IPS DF 6.9 (cell line): ENCODE measurements at places on chromosomes 1 and 21.

GRCh38 chr1:37808369-37809319 lies 636 bp upstream of the YRDC start:
- H3K4me1 ChIP-seq = no peaks in the 10 kb centered on the region
- no peaks in the 10 kb centered on the region for H3K27me3 ChIP-seq
- no peak for DNase-seq
- H3K36me3 ChIP-seq = peaks cover 23% of the 10 kb centered on the region

DNA sequence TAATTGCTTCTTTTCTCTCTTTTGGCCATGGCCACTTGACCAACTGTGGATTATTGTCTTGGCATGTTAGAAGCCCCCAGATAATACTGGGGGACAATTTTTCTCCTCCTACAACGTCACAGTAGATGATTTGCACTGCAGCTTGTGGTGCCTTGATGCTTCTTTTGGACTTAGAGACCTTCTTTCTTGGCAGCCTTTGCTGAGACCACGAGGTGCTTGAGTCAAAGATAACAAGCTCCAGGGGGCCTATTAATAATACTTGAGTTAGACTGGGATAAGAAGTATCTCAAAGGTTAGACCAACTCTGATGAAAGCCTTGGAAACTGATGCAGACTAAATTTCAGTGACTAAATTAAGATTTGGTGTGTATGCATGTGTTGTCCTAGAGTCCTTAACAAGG lies 3.2 kb downstream of the PPP1R12B start:
- no peaks in the 10 kb centered on the region for H3K4me1 ChIP-seq
- H3K36me3 ChIP-seq = no peaks in the 10 kb centered on the region
- no peak overlapping the region for H3K4me3 ChIP-seq
- DNase-seq = no peak
- no peak overlapping the region for H3K27ac ChIP-seq

DNA sequence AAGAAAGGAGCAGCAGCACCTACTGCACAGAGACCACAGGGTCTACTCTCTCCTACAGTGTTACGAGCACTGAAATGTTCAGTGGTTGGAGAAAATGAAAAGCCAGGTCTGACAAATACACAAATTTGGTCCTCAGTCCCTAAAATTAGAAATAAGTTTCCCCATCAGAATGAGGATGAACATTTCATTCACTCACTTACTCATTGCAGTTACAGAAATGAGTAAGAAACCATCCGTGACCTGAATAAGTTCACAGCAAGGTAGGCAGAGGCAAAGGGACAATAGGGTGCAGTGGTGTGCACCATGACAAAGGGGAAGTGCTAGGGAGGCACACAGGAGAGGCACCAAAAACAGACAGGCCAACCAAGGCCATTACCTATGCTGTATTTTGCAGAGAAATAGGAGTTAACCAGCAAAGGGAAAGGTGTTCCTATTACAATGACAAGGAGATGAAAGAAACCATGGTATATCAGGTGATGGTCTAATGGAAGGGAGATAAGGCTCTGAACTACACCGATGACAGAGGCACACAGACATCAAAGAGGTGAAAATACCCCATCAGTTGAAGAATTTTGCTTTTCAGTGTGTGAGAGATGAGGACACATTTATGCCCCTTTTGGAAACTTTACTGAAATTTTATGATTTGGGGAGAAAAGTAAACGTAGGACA lies 29.4 kb downstream of the VAV3 start:
- no peaks in the 10 kb centered on the region for H3K27me3 ChIP-seq
- no peak overlapping the region for H3K27ac ChIP-seq
- DNase-seq = peak; percentile 2
- peaks cover 3% of the 10 kb centered on the region; the same call in 1 of the 2 replicates for H3K4me1 ChIP-seq
- no peak overlapping the region for H3K4me3 ChIP-seq

GRCh38 chr1:221477252-221477651 lies 264.6 kb downstream of the DUSP10 start:
- no peak for DNase-seq
- no peaks in the 10 kb centered on the region for H3K4me1 ChIP-seq
- H3K27ac ChIP-seq = no peak overlapping the region
- no peak overlapping the region for H3K4me3 ChIP-seq

DNA sequence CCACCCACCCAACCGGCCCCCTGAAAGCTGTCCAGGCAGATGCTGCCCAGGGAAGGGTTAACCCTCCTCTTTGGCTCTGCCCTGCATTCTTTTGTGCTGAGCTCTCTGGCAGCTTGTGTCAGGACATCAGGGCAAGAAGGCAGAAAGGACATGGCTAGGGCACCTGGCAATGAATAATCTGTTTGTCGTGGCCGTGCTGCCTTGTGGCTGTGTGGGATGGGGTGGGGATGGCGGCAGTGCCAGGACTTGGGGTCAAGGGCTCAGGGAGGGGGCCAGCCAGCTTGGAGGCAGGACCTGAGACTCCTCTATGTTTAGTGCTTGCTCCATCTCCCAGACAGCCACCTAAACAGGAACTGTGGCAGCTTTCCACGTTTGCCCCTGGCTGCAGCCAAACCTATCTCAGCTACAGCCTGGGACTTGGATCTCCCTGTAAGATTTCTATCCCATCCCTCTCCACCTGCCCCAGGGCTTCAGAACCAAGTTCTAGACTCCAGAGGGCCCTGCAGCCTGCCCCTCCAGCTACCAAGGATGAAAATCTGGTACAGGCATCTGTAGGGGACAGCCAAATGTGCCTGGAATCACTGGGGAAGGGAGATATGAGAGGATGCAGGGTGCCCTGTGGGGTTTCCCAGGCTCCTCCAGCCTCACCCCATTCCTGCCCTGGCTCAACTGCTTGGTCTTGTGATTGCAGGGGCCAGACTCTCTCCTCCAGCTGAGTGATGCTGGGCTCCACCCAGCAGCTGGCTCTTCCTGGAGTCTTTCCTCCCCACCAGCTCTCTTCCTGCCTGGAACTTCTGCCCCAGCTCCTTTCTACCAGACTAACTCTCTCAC lies 9.6 kb upstream of the GPR37L1 start:
- no peak overlapping the region for H3K4me3 ChIP-seq
- no peaks in the 10 kb centered on the region for H3K27me3 ChIP-seq
- no peaks in the 10 kb centered on the region for H3K4me1 ChIP-seq

DNA sequence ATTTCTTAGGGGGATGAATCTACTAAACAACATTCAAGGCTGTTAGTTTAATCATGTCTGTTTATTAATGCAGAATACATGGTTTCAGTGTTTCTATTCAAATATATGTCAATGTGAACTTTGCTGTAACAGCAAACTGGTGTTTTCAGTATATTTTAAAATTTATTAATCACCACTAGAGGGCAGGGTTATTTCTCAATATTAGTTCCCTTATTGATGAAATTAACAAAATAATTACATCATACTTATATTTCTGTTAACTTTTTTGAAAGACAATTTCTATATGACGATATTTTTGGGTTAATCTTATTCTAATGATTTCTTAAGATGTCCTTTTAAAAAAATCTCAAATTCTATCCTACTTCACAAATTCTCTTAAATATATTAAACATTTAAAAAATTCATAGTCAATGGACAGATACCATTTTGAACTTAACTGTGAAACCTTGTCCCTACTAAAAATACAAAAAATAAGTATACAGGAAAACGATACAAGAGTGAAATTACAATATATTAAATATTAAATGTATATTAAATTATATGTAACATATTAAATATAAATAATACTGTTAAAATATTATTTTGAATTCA lies 1034.1 kb upstream of the PRMT6 start:
- no peaks in the 10 kb centered on the region for H3K27me3 ChIP-seq
- no peak for DNase-seq
- no peak overlapping the region for H3K27ac ChIP-seq
- H3K4me3 ChIP-seq = no peak overlapping the region

GRCh38 chr1:80417671-80418070 lies 1383.1 kb upstream of the ADGRL2 start:
- no peak overlapping the region for H3K4me3 ChIP-seq
- H3K27ac ChIP-seq = no peak overlapping the region
- H3K36me3 ChIP-seq = no peaks in the 10 kb centered on the region
- no peaks in the 10 kb centered on the region for H3K27me3 ChIP-seq
- no peak for DNase-seq

DNA sequence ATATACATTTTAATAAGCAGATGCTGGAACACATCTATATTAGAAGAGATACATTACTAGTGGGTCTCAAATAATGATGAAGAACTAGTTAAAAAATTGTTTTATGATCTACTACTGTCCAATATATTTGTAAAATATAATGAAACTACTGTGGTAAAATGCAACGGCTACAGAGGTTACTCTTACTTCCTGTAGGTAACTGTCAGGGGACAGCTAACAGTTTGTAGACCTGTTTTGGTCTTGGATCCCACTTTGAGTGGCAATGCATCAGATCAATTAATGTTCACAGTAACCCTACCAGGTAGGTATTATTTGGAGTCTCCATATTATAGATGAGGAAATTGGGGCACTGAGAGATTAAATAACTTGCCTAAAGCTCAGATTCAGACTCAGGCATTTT lies 26.7 kb upstream of the MYSM1 start:
- no peaks in the 10 kb centered on the region for H3K27me3 ChIP-seq
- H3K4me3 ChIP-seq = no peak overlapping the region
- no peaks in the 10 kb centered on the region for H3K36me3 ChIP-seq
- 0 out of 2 replicates have a peak, but pooled peaks cover 1% of the 10 kb centered on the region for H3K4me1 ChIP-seq
- DNase-seq = no peak
- H3K27ac ChIP-seq = no peak overlapping the region

- H3K27ac ChIP-seq = no peak overlapping the region
- peaks cover 3% of the 10 kb centered on the region for H3K4me1 ChIP-seq
- no peak overlapping the region for H3K4me3 ChIP-seq
- DNase-seq = no peak
Measured at GRCh38 chr1:204417074-204417997, 5.7 kb upstream of the PPP1R15B start.

DNA sequence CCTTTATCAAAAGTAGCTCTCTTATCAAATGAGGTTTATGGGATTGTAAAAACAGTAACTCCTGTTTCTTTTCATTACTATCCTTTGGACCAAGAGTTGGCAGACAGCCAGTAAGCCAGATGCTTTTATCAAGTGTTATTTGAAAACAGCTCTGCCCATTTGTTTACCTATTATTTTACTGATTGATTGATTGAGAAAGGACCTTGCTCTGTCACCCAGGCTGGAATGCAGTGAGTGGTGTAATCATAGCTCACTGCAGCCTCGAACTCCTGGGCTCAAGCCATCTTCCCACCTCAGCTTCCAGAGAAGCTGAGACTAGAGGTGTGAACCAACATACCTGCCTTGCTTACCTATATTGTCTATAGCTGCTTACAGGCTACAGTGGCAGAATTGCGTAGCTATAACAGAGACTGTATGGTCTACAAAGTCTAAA lies 3.6 kb downstream of the PRKAB2 start:
- no peaks in the 10 kb centered on the region for H3K27me3 ChIP-seq
- no peak for DNase-seq
- no peak overlapping the region for H3K27ac ChIP-seq
- H3K4me1 ChIP-seq = no peaks in the 10 kb centered on the region; the same call in 1 of the 2 replicates

- no peak overlapping the region for H3K27ac ChIP-seq
- H3K27me3 ChIP-seq = peaks cover 7% of the 10 kb centered on the region; the same call in 1 of the 2 replicates
- H3K4me1 ChIP-seq = no peaks in the 10 kb centered on the region
- DNase-seq = no peak
- no peak overlapping the region for H3K4me3 ChIP-seq
- H3K36me3 ChIP-seq = no peaks in the 10 kb centered on the region
Measured at GRCh38 chr1:40886318-40887011, 24.3 kb upstream of the CITED4 start.

DNA sequence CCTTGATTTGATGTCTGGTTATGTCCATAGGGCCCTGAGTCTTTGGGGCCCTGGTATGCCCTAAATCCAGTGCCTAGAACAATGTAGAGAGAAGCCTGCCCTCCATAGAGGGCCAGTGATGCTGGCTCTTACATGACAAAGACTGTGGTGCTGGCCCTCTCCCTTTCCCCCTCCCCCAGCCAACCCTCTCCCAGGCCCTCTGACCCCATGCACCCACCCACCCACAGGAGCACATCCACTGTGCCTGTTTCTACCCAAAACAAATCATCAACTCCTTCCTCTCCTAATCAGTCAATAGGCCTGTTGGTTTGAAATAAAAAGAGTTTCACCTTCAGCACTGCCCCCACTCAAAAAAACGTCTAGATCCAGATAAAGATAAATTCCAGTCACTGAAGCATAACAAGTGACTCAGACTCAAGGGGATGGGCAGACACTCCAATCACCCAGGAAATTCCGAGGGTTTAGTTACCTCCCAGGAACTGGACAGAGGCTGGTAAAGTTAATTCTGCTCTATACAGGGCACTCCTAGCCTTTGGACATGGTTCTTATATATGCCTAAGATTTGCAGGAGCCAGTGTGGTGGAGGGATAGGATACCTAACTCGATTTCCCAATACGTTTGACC lies 144.8 kb upstream of the VANGL1 start:
- H3K4me1 ChIP-seq = 0 out of 2 replicates have a peak, but pooled peaks cover 1% of the 10 kb centered on the region
- H3K27ac ChIP-seq = no peak overlapping the region
- DNase-seq = no peak
- no peak overlapping the region for H3K4me3 ChIP-seq

DNA sequence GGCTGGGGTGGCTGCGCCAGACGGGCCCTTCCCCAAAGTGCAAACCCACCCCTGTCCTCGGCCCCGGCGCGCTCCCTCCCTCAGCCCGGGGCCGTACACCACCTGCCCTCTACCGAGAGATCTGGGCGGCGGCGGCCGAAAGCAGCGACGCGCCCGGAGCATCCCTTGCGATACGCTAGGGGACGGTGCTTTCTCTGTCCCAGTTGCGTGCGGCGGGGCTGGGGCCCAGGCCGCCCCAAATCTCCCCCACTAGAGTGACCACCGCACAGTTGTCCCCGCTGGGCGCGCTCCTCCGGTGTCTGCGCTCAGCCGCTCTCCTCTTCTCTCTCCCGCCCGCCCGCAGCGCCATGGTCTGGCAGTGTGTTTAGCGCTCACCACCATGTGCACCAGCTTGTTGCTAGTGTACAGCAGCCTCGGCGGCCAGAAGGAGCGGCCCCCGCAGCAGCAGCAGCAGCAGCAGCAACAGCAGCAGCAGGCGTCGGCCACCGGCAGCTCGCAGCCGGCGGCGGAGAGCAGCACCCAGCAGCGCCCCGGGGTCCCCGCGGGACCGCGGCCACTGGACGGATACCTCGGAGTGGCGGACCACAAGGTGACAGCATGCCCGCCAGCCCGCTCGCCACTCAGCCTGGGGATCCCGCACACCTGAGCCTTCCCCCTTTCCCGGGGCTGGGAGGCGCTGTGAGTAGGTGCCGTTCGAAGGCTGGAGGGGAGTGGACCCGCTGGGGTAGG lies 1.0 kb downstream of the ST6GALNAC5 start:
- no peaks in the 10 kb centered on the region for H3K36me3 ChIP-seq
- peak overlapping the region; percentile 80; the same call in 1 of the 2 replicates for H3K4me3 ChIP-seq

DNA sequence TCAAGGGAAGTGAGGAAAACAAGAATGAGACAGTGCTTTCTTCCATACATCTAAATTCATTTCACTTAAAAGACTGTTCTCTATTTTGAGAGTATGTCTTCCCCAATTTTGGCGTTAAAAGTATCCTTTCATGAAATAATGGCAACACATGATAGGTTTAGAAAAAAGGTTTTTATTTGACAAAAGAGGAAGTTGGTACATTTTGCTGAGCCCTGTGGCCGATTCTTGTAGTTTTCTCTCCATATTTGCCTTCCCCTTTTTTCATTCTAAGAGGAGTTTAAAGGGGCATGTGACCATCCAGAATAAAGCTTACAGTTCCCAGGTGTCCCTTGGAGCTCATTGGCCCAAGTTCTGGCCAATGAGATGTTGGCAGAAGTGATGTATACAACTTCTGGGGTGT lies 140.4 kb upstream of the KCNE2 start:
- no peak overlapping the region for H3K27ac ChIP-seq
- no peaks in the 10 kb centered on the region for H3K36me3 ChIP-seq
- no peaks in the 10 kb centered on the region for H3K27me3 ChIP-seq
- DNase-seq = no peak
- H3K4me3 ChIP-seq = no peak overlapping the region
- H3K4me1 ChIP-seq = no peaks in the 10 kb centered on the region
